ENCODE measurements at places on chromosomes 4 and X.

DNA sequence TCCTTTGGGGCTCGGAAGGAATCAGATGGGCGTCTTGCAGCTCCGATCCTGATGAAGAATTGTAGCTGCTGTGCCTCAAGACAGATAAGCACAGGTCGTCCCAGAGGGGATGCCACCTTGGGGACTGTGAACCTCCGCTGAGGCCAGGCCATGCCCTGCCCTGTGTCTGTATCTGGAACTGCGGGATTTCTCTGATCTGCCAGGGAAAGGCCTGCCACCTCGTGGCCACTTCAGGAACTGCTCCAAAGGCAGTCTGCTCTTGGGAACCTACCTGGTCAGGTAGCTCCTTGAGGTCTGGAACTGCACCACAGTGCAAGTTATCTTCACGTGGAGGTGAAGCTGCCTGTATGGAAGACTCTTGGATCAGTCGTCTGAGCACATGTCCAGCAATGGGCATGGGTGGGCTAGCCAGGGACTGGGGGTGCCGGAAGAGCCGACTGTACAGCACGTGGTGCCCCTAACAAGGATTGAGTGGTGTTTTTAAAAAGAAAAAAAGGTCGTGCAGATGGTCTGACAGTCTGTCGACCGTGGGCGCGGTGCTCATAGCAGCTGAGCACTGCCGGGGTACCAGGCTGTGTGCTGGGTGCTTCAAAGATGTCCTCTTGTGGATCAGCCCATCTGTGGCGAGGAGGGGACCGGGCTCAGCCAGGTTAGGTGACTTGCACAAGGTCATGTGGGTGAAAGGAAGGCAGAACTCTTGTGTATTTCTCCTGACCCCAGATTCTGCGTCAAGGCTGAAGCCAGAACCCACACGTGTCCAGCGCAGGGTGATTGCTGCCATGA, 3.1 kb upstream of the GRPEL1 start:
- DNase-seq: peak; percentile 89

GRCh38 chr4:116925900-116926457, 159.4 kb downstream of the TRAM1L1 start:
- DNase-seq: no peak

- DNase-seq: no peak
These were observed 38.0 kb downstream of the MOB1B start for GRCh38 chr4:70940134-70940533.

DNA sequence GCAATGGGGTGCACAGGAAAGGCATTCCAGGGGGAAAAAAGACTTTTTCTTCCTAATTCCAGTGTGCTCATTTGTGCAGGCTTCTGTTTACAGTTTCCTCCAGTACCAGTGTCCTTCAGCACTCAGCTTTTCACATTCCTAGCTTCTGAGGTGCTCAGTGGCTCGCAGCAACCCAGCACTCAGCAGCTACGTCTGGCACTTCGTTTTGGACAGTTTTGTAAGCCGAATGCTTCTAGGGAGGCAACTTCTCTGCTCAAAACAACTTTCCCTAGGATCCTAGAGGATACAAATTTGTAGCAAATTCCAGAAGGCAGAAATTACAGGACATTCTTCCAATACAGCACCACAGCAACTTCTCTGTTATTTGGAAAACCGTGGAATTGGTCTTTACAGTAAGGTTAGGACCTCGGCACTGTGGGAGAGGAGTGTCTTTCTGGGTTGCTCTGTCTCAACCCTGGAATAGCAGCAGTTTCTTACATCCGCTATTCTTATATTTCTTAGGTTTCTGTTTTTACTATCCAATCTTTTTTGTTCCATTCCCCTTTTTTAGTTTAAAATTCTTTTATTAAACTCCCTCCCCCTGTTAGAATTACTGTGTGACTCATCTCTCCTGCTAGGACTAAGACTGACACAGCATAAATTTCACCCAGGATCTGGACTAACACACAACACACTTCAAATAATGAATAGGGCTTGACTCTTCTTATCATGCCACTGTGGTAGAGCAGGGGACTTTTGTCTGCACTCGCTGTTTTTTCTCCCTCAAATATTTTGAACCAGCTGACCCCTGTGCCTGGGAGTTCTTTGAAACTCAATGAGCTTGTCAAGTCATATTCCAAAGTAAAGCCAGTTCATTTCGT, 1314.7 kb downstream of the FSTL5 start:
- DNase-seq: no peak

GRCh38 chr4:120520761-120521160, 401.8 kb downstream of the PRDM5 start:
- no peak for DNase-seq

GRCh38 chr4:118313098-118313497, 39.7 kb downstream of the PRSS12 start:
- DNase-seq: no peak

GRCh38 chr4:33062155-33062806, 2342.1 kb downstream of the PCDH7 start:
- DNase-seq: no peak

GRCh38 chr4:169272265-169272886, 1.6 kb upstream of the SH3RF1 start:
- DNase-seq: no peak

GRCh38 chrX:130468395-130468923, 66.7 kb downstream of the RBMX2 start:
- no peak for DNase-seq

- DNase-seq: no peak
These were observed 63.7 kb upstream of the FBXW7 start for GRCh38 chr4:152599636-152600035.

- no peak for DNase-seq
These were observed 9.9 kb downstream of the CASK start for GRCh38 chrX:41913476-41913875.

Measured in naive thymus-derived CD4-positive, alpha-beta T cell (primary cell).